ENCODE measurements at places on chromosomes 13 and 19.

DNA sequence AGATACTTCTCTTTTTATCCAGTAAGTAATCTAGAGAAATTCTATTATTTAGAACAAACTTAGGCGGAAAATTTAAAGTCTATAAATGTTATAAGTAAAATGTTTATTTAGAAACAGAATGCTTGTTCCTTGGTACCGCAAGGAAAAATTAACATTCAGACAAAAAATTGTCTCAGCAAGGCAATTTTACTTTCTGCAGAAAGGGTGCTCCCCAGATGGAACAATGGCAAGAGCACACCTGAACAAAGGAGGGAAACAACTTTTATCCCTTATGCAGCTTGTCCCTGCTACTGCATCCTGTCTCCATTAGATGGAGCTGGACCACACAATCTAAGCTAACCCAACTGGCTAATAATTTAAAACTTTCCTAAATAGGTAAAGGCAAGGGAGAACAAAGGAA lies 6.5 kb upstream of the ZNF708 start:
- H3K36me3 ChIP-seq, result no peaks in the 10 kb centered on the region
- DNase-seq, result no peak
- no peak overlapping the region for H3K4me3 ChIP-seq
- no peaks in the 10 kb centered on the region for H3K4me1 ChIP-seq

DNA sequence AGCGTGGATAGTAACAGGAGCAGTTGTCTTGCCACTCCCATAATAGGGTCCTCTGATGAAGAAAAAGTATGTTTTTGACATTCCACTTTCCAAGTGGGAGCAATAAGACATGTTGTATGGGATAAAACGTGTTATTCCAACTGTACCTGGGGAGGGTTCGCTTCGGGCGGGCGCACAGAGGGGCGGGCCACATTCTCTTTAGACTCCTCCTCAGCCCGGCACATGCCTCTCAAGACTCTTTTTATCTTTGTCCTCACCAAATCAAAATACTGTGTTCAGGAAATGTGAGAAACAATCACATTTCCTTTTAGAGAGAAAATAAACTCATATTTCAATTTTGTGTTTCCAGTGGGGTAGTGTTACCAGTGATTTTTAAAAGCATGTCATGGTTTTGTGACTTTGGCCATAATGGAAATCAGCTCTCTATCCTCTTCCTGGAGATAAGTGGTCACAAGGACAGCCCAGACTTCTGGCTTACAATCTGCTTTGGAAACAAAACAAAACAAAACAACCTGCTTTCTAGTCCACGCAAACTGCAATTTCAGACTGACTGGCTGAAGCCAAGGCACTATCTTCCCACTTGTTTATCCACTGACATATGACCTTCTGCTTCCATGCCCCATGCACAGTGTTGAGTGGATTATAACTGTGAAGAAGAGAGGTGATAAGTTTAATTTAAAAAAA lies 276.1 kb downstream of the NALCN start:
- no peaks in the 10 kb centered on the region for H3K27me3 ChIP-seq
- no peaks in the 10 kb centered on the region for H3K4me1 ChIP-seq
- H3K36me3 ChIP-seq, result no peaks in the 10 kb centered on the region
- H3K4me3 ChIP-seq, result no peak overlapping the region
- no peak overlapping the region for H3K27ac ChIP-seq

DNA sequence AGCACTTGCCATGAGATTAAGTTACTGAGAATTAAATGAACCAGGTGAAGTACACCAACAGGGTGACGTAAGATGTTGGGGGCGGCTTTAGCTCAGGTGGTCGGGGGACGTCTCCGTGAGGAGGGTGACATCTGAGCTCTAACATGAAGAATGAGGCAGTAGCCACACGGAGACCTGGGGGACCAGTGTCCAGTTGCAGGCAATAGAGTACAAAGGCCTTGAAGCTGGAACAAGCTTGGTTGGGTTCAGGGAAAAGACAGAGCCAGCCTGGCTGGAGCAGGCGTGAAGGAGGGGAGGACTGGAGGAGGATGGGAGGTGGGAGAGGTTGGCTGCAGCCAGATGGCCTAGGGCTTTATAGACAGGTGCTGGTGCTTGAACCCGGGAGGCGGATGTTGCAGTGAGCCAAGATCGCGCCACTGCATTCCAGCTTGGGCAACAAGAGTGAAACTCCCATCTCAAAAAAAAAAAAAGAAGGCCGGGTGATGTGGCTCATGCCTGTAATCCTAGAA lies 1.6 kb downstream of the SPINT2 start:
- H3K4me3 ChIP-seq, result no peak overlapping the region
- H3K27ac ChIP-seq, result no peak overlapping the region
- no peak for DNase-seq
- H3K27me3 ChIP-seq, result no peaks in the 10 kb centered on the region
- H3K36me3 ChIP-seq, result no peaks in the 10 kb centered on the region

DNA sequence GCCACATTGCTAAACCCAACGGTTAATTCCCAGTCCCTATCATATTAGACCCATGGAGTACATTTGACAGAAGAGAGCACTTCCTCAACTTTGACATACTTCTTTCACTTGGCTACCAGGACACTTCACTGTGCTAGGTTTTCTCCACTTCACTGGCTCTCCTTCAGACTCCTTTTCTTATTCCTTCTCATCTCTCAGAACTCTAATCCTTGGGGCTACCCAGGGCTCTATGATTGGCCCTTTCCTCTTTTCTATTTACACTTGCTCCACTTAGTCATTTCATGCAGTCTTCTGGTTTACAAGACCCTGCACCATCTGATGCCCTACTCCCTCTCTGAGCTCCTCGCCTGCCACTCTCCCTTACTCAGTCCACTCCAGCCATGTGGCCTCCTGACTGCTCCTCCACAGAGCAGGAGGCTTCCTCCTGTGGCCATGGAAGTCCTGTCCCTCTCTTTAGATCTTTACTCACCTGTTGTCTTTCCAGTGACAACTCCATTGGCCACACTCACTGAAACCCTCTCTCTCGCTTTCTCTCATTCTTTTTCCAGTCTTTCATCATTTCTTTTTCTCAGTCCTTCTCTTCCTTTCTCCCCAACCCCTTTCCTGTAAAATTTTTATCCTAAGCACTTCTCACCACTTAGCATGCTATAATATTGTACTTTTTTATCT lies 90.4 kb downstream of the TBC1D4 start:
- H3K36me3 ChIP-seq, result no peaks in the 10 kb centered on the region
- H3K27me3 ChIP-seq, result no peaks in the 10 kb centered on the region
- peaks cover 9% of the 10 kb centered on the region for H3K4me1 ChIP-seq
- no peak overlapping the region for H3K27ac ChIP-seq

DNA sequence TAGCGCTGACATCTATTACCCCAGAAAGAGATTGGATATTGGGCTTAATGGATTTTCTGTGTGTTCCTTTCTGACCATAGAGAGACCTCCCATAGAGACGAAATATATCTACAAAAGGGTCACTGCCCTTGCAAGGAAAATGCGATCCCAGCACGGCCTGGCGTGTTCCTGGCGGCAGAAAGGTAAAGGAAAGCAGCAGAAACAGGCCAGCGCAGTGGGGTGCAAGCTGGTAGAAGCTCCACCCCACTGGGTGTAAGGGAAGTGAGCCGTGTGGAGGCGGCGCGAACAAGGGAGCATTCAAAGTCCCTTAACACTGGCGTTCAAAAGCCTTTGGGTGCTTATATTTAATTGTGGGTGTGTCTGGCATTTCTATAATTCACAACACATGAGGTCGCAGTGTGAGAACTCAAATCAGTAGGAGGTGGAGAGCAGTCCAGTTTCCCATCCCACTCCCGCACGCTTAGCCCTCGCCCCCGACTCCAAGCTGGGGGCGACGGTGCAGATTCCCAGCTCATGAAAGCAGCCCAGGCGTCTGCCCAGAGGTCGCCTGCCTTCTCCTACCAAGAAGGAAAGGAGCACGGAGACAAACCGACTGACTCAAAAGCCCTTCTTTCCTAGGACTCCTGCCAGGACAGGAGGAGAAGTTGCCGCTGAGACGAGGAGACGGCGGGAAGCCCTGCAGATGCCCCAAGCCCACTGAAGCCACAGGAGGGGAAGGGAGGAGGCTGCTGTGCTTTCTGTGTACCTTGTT lies 478.4 kb downstream of the FOXO1 start:
- no peak overlapping the region for H3K4me3 ChIP-seq
- H3K4me1 ChIP-seq, result peaks cover 10% of the 10 kb centered on the region
- H3K27ac ChIP-seq, result no peak overlapping the region
- H3K27me3 ChIP-seq, result no peaks in the 10 kb centered on the region

All from ovary (tissue), 10 donors.